ENCODE measurements at places on chromosomes 12 and 14.

GRCh38 chr12:128531170-128531569 lies 264.2 kb downstream of the TMEM132C start:
- DNase-seq: no peak

DNA sequence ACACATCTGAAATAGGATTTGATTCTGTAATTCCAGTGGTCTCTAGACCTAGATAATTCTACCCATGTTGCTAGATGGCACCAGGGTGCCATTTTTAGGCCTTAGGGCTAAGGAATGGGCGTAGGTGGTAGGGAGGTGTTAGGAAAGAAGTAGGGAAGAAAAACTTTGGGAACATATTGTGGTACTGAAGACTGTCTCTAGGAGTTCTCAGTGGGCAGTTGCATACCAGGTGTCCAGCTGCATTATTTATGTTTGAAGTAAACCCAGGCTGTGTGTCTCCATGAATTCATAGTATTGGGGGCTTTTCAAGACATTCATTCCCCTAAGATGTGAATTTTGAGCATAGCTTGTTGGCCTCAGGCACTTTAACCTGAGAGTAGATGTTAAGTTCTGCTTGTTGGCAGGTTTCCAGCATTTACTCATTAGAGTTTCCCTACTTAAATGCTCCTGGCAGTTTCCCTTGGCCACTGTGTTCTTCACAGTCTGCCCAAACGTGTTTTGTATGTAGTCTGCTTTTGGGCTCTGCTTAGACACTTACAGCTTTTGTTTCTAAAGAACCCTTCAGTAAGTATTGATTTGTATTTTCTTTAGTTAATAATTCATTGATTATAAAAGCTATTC lies 31.5 kb upstream of the CCT2 start:
- no peak for DNase-seq

GRCh38 chr14:97747316-97747715 lies 950.1 kb downstream of the VRK1 start:
- DNase-seq: no peak

DNA sequence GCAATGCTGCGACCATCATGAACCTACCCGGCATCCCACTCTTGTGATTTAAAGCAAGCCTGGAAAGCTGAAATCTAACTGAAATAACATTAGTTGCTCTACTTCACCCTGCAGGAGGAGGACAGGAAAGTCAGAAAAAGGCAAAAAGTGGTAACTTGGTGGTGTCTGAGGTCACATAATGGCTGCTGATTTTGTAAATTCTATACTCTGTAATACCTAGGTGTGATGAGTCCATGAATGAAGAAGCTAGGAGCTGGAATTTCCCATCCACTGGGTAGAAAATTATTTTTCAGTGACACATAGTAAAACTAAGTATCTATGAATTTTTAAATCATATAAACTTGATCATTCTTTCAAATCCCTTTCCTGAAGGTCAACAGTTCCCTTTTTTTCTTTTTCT lies 183.8 kb downstream of the FOXN3 start:
- no peak for DNase-seq

DNA sequence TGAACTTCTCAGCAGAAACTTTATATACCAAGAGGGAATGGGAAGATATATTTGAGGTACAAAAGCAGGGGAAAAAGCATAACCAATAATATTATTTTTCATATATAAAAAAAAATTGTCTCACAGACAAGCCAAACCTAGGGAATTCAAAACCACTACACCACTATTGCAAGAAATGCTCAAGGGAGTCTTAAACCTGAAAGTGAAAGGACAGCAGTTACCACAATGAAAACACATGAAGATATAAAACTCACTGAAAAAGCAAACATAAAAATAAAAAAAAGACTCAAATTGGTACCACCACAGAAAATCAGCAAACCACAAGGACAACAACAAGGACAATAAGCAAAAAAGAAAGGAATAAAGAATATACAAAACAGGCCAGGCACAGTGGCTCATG lies 131.9 kb downstream of the CEP128 start:
- no peak for DNase-seq

DNA sequence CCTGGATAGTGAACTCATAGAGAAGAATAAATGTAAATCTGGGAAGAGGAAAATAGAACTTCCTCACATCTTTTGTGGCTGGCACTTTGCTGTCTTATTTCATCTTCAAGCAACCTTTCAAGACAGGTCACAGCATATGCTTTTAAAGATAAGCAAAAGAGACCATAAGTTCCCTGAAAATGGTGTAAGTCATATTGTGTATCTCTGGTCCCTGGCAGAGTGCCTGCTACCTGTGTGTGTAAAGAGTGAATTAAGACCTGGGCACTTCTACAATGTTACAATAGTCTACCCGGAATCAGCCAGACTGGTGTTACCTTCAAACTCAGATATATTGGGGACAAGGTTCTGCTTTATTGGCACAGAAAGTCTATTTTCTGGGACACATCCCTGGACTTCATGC lies 168.8 kb downstream of the SLC2A13 start:
- no peak for DNase-seq

DNA sequence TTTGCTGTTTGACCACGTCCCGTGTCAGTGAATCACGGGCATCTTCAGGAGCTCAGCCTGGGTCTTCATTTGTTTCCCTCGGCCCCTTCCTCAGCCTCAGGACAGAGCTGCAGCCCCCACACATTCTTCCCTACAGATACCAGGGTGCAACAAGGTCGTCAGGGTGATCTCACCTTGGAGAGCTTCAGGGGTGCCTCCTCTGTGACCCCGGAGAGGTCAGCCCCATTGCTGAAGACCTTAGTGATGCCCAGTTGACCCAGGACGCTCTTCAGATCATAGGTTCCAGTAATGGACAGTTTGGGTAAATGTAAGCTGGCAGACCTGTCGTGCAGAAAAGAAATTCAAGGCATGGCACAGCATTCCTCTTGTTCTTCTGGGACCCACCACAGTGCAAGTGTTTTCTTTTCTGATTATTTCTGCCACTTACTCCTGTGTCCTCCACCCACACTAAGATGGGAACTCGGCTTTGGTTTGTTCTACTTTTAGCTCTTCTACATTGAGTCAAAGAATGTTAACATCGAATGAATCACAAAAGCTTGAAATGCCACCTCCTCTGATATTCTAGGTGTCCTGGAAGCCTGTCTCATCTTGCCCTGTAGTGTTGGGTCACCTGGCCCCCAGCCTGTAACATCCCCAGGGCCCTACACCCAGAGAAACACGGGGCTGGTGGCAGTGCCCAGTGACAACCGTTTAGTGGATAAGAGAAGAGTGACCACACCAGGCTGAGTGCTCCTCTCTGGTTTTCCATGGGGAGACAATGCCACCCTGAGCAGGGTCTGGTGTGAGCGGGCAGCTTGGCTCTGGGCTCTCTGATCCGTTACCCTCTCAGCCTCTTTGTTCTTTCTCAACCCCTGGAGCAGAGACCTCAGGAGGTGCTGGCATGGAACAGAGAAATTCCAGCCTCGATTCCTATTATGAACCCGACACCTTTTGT lies 8.8 kb downstream of the SERPINA1 start:
- DNase-seq: no peak

GRCh38 chr12:68119250-68119649 lies 40.3 kb downstream of the IFNG start:
- DNase-seq: no peak

DNA sequence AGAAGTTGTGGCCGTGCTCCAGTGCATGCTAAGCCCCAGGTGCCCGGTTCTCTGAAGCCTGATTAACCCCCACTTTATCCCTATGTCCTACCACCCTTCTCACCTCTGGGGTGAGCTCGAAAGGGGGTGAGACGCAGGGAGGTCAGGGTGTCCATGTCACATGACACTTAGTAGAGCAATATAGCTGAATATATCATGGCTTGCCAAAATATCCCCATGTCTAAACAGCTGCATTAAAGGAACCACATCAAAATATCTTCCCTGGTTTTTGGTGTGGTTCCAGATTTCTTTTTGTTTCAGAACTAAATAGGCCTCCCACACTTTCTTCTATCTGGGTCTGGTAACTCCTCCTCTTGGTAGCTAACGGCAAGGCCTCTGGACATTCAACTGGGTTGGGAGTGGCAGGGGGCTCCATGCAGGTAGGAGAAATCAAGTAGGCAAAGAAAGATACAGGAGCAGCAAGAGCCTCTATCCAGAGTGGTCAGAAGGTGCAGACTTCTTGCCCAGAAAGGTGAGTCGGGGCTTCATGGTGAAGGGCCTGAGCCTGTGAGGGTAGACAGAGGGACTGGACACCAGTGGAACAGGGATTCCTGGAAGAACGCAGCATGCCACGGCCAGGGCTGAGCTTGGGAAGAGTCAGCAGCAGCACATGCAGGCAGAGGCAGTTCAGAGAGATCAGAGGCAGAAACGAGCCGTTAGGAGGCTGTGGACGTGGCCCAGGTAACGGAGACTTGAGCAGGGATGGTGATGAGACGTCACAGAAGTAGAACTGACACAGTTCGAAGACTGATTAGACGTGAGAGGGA lies 202.8 kb upstream of the DIO3 start:
- no peak for DNase-seq

DNA sequence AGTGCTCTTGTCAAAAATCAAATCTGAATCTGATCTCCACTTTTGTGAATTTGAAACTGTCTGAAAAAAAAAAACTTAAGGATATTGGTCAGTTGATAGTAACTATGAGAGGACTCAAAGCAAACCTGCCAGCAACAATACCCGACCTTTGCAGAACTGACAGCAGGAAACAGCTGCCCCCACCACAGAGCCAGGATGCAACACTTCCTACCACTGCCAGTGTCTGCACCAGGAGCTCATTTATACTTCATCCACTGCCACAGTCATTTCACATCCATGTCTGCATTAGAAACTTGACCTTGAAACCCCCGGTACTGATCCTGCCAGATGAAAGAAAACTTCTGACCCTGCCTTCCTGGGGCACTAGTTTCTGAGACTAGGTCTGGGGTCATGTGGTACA lies 27.4 kb upstream of the RXYLT1 start:
- peak; percentile 16 for DNase-seq

GRCh38 chr14:74961238-74961911 lies 6.0 kb upstream of the PGF start:
- DNase-seq: no peak

GRCh38 chr12:132622437-132623071 lies 4.0 kb downstream of the P2RX2 start:
- DNase-seq: peak; percentile 19

- DNase-seq: no peak
Observed at GRCh38 chr12:126210448-126210847, 1145.2 kb downstream of the AACS start.

DNA sequence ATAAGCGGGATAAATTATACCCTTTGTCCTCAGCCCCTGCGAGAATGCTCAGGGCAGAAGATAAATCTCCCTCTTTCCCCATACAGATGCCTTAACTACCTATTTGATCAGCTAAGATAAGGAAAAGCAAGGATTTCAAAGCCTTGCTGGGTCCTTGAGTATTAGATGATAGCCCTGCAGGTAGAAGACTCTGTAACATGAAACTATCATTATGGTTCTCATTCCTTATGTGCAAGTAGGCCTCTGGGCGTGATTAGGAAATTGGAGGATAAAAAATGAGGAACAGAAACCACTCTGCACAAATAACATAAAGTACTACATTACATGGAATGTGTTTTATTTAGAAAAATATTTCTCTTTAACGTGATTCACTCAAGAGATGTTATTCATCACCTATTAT lies 14.5 kb upstream of the WDR89 start:
- DNase-seq: no peak

DNA sequence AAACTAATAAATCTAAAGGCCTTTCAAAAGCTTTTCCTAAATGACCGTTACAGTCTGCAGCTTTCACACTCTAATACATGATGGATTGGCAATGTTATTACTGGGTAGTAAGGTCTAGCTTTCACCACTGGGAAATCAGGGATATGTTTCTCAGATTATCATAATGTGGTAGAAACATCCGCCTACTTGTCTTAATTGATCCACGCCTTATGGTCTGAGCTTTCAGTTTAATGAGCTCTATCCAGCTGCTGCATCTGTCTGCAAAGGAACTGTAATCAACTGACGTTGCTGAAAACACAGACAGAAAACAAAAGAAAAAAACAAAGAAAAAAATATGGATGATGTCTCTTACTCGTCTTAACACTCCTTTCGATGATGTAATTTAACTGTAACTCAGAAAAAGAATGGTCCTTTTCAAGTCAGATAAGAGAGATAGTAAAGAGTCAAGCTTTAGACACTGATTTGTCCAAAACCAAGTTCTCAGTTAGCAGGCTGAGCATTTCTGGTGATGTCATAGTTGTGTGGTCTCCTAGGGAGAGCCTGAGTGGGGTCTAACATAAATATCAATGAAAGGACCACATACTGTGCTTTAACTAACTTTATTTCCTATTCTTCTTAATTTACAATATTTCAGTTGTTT lies 85.9 kb downstream of the C2CD5 start:
- no peak for DNase-seq

DNA sequence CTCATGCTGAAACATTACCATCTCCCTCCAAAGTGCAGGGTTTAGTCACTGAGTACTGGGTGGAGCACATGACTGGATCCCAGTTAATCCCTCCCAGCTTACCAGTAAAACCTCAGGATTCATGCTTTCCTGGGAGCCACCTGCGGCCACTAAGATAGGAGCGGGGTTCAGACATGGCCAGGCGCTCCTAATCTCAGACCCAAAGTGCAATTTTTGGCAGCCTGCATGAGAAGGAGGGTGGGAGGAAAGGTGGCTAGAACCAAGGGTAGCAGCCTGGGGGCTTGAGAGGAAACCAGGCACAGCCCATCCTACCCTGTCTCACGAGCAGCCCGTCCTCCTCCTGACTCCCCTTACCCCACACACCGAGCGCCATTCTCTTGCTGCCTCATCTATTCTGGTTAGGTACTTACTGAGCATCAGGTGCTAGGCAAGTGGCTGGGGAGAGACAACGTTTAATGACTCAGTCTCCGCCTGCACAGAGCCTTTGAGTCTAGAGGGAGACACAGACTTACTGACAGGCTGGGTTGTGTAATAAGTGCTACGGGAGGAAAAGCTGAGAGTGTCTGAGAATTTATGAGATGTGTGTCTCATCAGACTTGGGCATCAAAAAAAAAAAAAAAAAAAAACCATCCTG lies 9.9 kb downstream of the GPRC5A start:
- DNase-seq: no peak

DNA sequence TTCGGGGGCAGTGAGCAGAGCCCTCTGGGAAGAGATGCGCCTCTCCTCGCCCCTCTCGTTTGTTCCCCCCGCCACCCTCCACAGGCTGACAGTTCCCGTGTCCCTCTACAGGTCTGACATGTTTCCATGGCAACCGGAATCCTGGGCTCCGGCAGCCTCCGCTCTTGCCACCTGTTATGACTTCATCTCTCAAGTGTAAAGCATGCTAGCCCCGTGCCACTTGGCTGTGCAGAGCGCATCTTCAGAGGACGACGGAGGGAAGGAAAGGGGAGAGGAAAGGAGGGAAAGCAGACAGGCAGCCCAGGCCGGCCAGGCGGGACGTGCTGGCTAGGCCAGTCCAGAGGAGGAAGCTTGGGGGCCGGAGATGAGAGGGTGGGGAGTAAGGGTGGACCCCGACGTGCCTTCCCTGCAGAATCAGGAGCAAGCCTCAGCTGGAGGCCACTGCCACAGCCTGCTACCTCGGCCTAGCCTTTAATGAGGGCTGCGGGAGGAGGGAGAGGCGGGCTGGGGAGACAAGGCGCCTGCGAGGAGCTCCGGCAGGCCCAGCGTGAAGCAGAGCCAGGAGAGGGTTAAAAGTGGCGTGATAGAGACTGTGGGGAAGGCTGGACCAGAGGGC lies 214.3 kb downstream of the DPF3 start:
- no peak for DNase-seq

Measured in activated CD4-positive, alpha-beta T cell treated with anti-CD3 and anti-CD28 coated beads, Interleukin-2, amount 10 ng/mL, durations not matched to agents 7 days and 5 days (primary cell).